ENCODE measurements at places on chromosomes 7 and 10.
A peak's percentile ranks its signal among the peaks of the same experiment; 100 is the strongest.

GRCh38 chr10:29189256-29189655 is 99.6 kb upstream of the LYZL1 start:
- peak; percentile 68 for DNase-seq

- DNase-seq, result no peak
Measured at GRCh38 chr10:8043569-8044306, 10.8 kb upstream of the GATA3 start.

DNA sequence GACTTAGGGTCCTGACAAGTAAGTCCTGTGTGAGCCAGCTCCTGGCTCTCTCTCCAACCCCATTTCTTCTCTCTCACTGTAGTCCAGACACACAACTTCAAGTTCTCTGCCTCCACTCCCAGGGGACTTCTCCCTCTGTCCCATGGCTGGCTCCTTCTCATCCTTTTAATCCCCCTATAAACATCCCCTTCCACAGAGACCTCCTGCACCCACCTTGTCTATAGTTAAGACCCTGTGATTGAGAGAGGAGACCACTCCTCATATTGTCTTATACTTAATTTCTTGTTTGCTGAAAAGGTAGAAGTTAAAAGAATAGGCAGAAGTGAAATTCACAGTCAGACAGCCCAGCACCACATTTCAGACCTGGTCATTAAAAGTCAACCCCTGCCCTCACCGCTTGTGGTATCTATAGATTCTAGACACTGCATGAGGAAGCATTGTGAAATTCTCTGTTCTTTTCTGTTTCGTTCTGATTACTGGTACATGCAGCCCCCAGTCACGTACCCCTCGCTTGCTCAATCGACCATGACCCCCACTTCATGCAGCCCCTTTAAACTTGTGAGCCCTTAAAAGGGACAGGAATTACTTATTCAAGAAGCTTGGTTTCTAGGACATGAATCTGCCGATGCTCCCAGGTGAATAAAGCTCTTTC is 125.6 kb upstream of the FRMD4A start:
- DNase-seq, result no peak

DNA sequence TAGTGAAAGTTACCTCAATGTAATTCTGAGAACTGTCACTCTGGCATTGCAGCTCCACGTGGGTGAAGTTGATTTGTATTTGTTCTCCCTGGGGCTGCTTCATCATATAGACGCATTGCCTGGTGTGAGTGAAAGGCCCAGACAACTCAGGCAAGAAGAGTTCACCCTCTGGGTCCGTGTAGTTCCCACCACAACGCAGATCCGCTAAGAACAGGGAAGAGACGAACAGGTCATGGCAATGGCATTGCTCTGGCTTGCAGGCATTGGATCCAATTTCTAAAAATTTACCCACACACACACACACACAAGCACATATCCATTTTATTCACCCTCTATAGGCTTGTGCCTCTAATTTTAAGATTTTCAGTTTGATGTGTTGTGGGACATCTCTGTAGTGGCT is 45.4 kb downstream of the CUBN start:
- DNase-seq, result no peak

GRCh38 chr7:26379711-26380110 is 88.0 kb downstream of the SNX10 start:
- DNase-seq, result no peak

Data from AG09309 (cell line).